ENCODE measurements at places on chromosomes 1 and 21.

DNA sequence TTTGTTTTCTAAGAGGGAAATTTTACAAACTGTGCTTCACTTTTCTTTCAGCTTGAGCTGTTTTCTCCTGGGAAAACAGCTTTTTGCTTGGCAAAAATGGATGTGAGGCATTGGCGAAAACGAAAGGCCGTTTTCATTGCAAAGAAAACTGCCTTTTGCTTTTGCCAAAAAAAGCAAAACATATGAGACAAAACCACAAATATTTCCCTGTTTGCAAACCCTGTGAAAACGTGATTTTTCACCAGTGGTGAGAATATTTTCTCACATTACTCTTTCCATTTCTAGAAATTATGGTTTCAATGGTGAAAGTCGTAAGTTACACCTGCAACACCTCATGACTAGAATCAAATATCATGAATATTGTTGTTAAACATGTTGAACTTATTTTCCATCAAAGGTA lies 74.0 kb upstream of the ZBTB18 start:
- no peak for DNase-seq

- DNase-seq: no peak
These were observed 188.9 kb downstream of the NRIP1 start for GRCh38 chr21:14875704-14876523.

DNA sequence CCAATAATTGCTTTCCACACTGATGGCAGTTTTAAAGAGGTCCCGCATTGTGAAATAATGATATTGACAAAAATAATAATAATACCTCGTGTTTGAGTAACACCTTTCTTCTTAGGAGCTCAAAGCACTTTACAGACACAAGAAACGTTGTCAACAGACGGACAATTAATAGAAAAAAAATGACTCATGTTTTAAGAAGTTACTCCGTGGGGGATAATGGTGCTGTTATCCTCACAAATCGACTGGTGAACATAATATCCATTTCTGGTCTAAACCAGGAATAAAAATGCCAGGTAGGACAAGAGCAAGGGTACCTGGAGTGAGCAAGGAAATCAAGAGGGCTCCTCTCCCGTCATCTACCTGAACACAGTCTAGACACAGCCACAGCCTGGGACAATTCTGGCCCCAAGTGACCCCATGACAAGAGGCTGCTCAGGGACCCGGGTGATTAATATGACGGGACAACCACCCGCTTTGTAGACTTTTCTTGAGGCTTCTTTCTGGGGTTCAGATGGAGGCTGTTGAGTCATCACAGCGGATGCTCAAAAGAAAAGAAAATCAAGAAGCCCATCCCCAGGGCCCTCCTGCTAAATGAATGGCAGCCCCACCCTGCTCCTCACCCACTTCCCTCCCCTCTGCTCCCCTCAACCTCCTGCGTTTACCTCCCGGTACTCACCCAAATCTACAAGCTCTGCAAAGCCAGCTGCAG lies 146.2 kb upstream of the IRF2BP2 start:
- DNase-seq: no peak

DNA sequence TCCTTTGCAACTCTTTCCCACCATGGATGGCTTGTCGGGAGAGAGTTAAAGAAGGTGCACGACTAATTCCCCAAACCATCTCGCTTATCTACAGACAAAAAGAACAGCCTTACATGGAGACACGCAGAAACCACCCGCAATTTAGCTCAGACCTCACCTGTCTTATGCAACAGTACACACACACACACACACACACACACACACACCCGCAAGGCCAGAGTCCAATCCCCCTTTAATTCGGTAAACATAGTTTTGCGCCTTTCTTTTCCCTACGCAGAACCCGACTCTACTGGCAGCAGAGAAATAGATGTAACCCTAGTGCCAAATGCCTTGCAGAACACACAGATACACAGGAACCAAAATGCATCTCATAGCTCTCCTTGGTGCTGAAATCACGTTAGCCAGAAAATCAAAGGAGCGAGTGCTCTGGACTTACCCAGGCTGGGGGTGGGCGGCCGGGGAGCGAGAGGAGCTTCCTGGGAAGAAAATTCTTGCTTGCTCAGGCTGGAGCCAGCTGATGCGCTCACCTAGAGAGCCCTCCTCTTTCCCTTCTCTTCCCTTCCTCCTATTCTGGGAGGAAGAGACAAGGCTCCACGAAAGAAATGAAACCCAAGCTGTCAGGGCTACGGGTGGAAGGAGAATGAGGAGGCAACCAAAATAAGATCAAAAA lies 470 bp downstream of the TNR start:
- peak; percentile 81 for DNase-seq

- no peak for DNase-seq
These were observed 5.1 kb downstream of the FHL3 start for GRCh38 chr1:38000233-38000528.

- no peak for DNase-seq
These were observed 7.0 kb upstream of the IL23R start for GRCh38 chr1:67159233-67159632.

DNA sequence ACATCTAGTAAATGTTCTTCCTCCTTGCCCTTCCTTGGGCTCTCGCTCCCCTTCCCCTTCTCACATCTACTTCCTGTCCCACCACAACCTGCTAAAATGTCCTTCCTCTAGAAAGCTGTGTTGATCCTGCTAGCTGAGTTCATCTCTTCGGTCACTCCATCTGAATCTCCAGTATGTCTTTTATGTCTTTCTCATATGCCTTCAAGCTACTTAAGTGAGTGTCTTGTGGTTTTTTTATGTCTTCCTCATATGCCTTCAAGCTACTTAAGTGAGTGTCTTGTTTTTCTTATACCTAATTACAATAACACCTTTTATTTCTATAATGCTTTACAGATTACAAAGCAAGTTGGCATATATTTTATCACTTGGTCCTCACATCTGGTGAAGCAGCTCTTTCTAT lies 33.9 kb downstream of the CSF1 start:
- DNase-seq: no peak

- DNase-seq: no peak
These were observed 16.0 kb downstream of the MEF2D start for GRCh38 chr1:156484480-156485058.

DNA sequence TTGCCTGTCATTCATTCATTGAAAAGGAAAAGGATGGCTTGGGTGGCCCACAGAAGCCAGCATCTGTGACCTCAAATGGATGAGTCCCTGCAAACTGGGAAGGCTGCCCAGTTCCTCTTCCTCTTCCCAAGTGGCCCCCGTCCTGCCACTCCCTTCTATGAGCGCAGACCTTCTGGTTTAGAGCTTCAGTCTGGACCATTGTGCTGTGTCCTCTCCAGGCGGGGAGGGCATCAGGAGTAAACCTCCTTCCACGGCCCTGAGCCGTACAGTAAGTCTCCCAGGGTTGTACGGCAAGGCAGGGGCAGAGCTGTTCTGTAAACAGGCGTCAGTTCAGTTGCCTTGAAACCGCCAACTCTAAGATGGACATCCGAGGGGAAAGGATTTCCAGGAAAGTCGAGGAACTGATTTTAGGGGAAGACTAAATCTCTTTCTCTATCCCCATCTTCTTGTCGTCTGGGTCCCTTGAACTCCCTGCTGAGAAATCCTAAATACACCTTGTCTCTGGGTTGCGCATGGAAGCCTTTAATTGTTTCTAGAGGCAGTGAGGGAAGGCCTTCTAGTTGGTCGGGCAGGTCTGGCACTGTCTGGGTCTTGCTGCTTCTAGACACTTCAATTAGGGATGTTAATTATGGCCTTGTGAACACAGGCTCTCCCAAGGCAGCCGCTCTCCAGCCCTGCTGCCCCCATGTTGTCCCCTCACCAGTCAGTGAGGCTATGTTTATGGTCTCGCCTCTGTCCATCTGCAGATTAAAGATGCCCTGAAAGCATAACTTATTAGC lies 22.1 kb downstream of the SOX13 start:
- DNase-seq: no peak

GRCh38 chr21:38880577-38880966 lies 74.8 kb downstream of the ETS2 start:
- DNase-seq: no peak

- DNase-seq: peak; percentile 57
These were observed 467.1 kb downstream of the LMO4 start for GRCh38 chr1:87795615-87796337.

GRCh38 chr1:186482661-186483255 lies 21.8 kb upstream of the PDC start:
- DNase-seq: peak; percentile 75

DNA sequence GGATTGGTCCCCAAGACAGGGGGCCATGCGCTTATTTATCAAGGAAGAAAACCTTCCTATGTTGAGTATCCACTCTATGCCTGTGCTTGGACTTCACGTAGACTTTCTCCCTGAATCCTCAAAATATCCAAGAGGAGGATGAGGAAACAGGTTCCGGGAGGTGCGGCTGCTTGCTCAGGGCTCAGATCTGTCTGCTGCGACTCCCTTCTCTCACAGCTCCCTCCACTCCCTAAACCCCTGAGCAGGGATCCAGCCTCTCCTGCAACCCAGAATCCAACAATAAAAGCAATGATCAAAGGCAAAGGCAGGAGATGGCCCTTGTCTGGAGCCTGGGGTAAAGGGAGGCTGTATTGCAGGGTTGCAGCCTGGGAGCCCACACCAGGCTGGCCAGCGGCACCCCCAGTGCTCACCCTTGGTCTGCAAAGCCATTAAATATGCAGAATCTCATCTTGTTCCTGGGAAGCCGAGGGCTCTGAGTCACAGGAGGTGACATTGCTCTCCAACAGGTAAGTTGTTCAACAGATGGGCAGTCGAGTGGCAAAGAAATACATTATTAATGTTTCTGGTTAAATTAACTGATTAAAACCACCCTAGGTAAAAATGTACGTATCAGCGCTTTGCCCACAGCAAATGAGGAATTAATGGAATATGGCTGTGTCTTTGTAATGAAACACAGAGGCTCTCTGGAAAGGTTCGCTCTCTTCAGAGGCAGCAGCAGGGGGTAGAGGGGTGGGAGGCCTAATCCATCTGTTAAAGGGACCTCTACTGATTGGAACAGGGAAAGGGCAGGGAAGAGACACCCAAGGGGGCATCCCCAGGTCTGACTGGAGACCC lies 111.5 kb downstream of the GRIK3 start:
- no peak for DNase-seq

- DNase-seq: peak; percentile 34
These were observed 794 bp downstream of the NID1 start for GRCh38 chr1:236063919-236064673.
